ENCODE measurements at places on chromosomes 4 and X.

DNA sequence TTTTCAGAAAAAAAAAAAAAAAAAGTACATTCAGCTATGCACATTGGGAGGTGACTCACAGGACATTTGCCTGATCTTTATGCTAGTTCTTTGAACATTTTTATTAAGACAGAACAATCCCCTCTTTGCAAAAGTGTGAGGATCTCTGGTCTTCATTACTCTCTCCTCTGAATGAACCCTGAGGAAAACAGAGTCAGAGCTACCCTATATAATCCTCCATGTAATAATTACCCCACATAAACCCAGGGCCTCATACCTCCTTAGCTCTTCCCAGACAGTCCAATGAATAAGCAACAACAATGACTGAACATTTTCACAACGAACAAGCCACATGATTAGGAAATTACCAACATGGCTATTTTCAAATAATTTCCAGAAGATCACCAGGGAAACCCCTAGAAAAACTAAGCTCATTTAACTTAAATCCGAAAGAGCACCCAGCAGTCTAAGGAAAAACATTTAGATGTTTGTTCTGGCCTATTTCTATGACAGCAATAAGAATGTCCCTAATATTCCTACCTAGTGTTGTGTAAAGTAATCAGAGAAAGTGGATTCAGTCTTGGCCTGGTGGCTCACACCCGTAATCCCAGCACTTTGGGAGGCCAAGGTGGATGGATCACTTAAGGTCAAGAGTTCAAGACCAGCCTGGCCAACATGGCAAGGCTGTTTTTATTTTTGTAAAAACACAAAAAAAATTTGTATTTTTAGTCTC is 37.8 kb downstream of the TBC1D9 start:
- no peak for DNase-seq
- H3K4me3 ChIP-seq = no peak overlapping the region
- no peaks in the 10 kb centered on the region for H3K36me3 ChIP-seq
- no peaks in the 10 kb centered on the region for H3K27me3 ChIP-seq
- no peaks in the 10 kb centered on the region for H3K4me1 ChIP-seq

- H3K4me1 ChIP-seq = peaks cover 2% of the 10 kb centered on the region
- H3K36me3 ChIP-seq = no peaks in the 10 kb centered on the region
- no peak overlapping the region for H3K27ac ChIP-seq
- DNase-seq = no peak
- no peaks in the 10 kb centered on the region for H3K27me3 ChIP-seq
These were observed 29.5 kb downstream of the SMPX start for GRCh38 chrX:21728276-21728968.

DNA sequence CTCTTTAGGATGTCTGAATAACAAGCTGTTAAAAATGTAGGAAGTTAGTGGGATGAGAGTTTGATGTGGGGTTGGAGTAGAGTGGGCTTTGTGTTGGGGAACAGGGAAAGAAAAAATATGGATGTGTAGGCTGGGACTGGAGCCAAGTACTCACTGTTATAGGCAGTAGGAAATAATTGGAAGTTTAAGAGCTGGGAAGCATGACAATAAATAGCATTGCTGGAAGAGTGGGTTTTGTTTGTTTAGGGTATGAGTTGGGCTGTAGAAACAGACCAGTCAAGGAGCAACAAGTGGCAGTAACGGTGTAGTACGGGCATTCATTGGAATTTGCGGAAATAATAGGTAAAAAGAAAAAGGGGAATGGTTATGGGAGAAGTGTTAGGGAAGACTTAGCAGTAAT is 81.6 kb downstream of the KDM6A start:
- H3K27ac ChIP-seq = no peak overlapping the region
- H3K4me3 ChIP-seq = no peak overlapping the region
- no peaks in the 10 kb centered on the region for H3K4me1 ChIP-seq

GRCh38 chrX:30863974-30864373 is 25.1 kb downstream of the TAB3 start:
- H3K4me1 ChIP-seq = peaks cover 7% of the 10 kb centered on the region
- DNase-seq = peak; percentile 28
- H3K36me3 ChIP-seq = no peaks in the 10 kb centered on the region
- H3K27me3 ChIP-seq = peaks cover 2% of the 10 kb centered on the region
- peak overlapping the region; percentile 49 for H3K4me3 ChIP-seq
- H3K27ac ChIP-seq = peak overlapping the region; percentile 96

GRCh38 chr4:154491341-154492271 is at the start of gene DCHS2:
Gene DCHS2 (minus strand): TSS chr4:154491799. CDS start chr4:154491355, 444 bp downstream.
- no peak within 1 kb of the TSS for H3K4me3 ChIP-seq
- H3K27ac ChIP-seq = peak within 1 kb of the TSS; percentile 95
- peak; percentile 92 for DNase-seq
- H3K27me3 ChIP-seq = peaks cover 17% of the 10 kb centered on the region
